ENCODE measurements at places on chromosomes 5 and 9.

- no peak for DNase-seq
Measured at GRCh38 chr5:115559524-115559923, 14.9 kb upstream of the FEM1C start.

DNA sequence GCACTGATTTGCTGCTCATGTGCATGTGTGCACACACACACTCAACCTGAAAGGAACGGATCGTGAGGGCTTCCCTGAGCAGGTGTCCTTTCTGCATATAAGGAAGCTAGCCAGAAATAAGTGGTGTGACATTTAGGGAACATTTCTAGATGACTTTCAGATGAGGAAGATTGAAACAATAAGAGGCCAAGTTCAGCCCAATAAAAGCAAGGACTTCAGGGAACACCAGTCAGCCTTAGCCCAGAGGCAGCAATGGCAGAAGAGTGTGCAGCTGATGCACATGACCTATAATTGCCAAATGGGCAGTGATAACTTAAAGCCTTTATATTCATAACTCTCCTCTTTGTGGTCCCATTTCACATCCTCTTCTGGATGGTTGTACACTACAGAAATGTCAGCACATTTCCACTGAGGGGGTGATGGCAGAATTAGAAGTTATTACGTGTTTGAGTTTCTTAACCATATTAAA, 255.5 kb downstream of the TRIM32 start:
- no peak for DNase-seq

- no peak for DNase-seq
Measured at GRCh38 chr5:56607074-56607473, 208.3 kb upstream of the MAP3K1 start.

- no peak for DNase-seq
Measured at GRCh38 chr5:134075102-134075501, 39.4 kb upstream of the TCF7 start.

GRCh38 chr5:149860801-149861322, 83.7 kb downstream of the PDE6A start:
- DNase-seq: no peak

DNA sequence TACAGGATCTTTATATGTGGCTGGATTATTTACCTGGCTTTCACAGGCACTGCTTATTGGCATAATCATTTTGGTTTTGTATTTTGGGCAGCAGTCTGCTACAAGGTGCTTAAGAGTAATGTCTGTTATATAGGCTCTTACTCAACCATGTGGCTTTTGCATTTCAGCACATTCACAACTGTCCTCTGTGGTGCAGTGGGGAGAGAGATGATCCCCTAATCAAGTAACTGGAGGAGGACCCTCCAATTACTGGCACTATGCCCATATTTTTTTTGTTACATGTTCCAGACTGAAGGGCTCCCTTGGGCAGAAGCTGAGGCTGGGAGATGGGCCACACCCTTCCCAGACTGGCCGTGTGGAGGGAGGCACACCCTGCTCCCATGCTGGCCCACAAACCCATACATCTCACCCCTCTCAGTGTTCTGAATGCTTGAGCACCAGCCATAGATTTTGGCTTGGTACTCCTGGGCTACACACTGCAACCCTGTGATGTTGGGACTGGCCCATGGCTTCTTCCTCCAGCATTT, 173.5 kb downstream of the FAM174A start:
- DNase-seq: no peak

DNA sequence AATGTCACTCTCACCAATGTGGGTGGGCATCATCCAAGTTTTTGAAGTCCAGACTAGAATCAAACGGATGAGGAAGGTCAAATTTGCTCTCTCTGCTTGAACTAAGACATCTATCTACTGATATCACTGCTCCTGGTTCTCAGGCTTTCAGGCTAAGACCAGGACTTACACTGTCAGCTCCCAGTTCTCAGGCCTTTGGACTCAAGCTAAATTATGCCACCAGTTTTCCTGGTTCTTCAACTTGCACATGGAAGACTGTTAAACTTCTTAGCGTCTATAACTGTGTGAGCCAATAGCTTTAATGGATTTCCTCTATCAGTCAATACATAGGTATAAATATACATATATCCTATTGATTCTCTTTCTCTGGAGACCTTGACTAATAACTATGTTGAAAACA, 35.3 kb downstream of the LYRM7 start:
- no peak for DNase-seq

- no peak for DNase-seq
Measured at GRCh38 chr9:7300484-7300883, 499.1 kb downstream of the DMAC1 start.

DNA sequence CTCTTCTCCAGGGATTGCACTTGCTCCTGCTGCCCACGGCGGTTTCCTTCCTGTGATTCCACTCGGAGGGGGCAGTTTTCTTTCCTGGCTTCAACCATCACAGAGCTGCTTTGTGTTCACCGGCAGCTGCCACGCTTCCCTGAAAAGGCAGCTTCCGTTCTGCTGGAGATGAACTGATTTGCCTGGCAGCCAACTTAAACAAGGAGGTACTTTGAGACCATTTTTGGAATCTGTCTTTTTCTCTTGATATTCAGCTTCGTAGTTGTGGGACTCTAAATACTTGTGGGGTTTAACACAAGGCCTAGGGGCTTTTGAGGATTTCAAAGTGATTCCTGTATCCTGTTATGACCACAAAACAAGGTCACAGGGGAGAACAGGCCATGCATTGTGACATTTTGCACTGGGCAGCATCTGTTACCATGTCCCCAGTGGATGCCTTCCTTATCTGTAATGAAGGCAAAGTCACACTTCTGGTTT, 192.0 kb downstream of the MTRR start:
- DNase-seq: no peak

DNA sequence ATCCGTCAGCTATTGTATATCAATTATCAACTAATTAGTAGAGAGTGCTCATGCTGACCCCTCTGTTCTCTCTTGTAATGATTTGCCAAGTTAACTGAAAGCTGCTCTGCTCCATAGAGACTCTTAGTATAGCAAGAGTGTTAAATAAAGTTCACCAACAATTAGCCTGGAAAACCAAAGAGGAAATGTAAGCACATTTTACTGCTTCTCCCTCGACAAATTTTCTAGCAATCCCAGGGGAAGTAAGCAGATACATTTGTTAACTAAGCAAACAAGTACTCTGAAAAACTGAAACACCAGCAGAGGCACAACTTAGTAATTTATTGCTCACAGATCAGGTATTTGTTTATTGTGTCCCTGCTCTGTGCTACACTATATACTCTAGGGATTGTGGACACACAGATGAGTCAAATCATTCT, 162.2 kb downstream of the GLIS3 start:
- peak; percentile 53 for DNase-seq

GRCh38 chr9:76895186-76895585, 10.7 kb downstream of the PRUNE2 start:
- no peak for DNase-seq

GRCh38 chr5:162187371-162187770, 119.8 kb downstream of the GABRG2 start:
- DNase-seq: no peak

DNA sequence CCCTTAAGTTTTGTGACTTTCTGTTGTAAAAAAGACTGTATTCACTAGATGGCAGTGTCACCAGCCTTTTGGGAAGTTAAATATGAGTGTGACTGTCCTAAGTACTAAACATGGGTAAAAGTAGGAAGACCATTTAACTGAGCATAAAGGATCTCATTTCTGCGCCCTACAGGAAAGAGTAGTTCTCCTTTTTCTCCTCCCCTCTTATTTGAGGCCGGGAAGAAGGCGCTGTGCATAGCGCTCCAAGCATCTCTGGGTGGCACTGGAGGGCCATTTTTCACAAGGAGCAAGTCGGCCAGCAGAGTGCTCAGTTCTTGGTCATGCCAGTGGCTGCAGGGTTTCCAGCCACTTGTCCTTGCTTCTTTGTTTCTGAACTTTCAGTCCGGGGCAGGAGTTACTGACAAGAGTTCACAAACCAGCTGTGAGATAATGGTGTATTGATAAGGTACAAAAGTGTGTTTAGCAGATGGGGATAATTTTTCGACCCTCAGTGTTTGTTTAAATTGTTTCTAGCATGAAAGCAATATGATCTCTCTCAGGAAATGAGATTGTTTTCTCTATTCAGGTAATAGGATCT, 227.6 kb upstream of the DMRT1 start:
- peak; percentile 63 for DNase-seq

DNA sequence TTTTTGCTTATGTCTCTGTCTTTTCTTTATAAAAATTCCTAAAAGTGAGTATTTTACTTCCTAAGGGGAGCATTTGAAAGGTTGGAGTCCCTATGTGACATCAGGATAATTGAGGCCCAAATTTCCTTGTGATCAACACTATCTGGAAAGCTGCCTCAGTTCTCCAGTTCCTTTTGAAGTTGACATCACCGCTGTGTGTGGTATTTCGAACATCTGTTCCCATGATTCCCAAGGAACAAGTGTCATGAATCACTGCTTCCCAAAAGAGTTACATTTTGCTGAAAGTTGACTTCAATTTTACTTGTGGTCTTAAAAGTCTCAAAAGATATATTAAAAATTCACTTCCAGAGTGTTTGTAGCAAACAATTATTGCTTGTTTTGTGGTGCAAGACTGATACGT, 452.1 kb upstream of the RGMB start:
- DNase-seq: no peak

DNA sequence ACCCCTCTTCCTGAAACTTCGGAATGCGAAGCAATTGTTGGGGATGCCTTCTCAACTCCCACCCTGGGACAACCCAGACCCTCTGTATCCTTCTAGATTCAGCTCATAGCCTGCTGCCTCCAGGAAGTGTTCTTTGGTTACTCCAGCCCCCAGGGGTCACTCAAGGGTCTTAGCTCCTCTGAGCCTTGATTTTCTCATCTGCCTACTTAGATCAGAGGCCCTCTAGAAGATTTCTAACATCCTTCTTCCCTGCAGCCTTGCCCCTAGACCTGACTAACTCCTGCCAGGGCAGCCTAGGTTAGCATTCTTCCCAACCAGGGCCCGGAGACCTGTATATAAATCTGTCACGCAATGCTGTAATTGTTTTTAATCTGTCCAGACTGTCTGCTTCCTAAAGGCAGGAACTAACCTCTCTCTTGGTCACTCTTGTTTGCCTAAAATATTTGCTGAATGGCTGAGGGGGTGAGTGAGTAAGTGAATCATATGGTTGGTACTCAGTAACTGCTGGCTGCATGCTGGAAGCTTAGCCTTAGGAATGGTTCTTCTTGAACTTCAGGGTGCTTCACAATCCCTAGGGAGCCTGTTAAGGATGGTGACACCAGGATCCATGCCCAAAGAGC, 8.2 kb downstream of the GALNT10 start:
- no peak for DNase-seq

GRCh38 chr5:124707520-124707919, 38.9 kb downstream of the ZNF608 start:
- no peak for DNase-seq

DNA sequence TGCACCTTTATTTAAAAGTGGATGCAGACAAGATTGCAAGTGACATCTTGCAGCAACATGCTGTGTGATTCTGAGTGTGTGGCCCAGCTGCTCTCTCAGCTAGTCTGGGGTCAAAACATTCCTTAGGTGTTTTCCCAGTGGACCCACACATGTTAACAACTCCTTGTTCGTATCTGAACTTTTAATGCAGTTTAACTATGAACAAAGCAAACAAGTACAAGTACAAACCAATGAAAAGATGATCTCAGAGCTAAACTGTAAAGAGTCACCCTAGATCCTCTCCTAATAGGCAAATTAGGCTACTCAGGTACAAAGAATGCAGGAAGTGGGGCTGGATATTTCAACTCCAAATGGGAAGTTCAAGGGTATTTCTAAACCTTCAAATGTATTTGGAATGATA, 108.4 kb downstream of the ENTREP1 start:
- no peak for DNase-seq

GRCh38 chr9:88992556-88992955, 1.3 kb downstream of the S1PR3 start:
- DNase-seq: no peak

DNA sequence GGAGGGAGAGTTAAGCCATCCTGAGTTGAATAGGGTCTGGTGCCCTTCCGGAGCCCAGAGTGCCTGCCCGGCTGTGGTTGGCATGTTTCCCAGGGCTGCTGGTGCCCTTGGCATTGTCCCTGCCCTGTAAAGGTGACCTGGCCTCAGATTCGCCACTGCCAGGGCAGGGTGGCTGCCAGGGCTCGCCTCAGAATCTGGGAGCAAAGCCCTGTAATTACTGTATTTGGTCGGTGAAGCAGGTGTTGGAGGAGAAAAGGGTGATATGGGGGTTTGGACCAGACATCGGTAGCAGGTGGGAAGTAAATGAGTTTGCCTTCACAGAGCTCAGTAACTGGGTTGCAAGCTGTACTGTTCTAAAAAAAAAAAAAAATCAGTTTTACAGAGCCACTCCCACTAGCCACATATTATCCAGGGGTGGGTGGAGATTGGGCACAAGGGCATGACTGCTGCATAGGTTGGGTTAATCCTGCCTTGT, 47.6 kb downstream of the RGS3 start:
- DNase-seq: no peak

DNA sequence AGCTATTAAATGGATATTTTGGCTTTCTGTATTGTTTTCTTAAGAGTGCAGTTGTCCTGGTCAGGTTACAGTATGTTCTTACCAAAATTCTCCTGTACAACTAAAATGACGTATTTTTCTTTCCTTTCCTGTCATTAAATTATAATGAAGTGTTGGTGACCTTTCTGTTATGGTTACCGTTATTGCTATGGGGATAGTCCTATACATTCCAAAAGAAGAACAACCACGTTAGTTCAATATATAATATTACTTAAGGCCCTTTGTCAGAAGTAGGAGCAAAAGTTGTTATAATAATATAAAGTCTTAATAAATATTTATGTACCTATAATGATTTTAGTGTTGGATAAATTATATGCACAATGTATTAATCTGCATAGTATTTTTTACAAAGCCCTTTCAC, 82.4 kb upstream of the NREP start:
- DNase-seq: no peak

DNA sequence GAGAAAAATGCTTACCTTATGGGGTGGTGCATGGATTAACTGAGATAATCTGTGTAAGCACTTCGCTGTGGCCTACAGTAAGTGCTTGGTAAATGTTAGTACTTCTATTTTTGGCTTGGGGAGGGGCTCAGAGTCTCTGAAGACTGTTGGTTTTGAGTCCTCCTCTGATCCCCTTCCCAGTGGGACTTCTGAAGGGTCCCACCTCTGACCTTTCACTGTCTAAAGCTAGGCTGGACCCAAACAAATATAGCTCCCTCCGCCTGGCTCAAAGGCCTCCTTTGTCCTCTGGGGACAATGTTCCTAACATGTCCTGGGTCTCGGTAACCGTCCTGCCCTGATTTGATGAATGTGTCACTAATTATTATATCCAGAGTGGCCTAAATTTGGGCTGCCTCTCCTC, 34.8 kb downstream of the CAMK2A start:
- DNase-seq: no peak

Measured in spinal cord (tissue), 10 donors.